ENCODE measurements at places on chromosomes 3 and 15. TPM values are rescaled to one million over a fixed set of nuclear protein-coding genes. Genes with fewer than 3 reads are reported as not detected.
A peak's percentile ranks its signal among the peaks of the same experiment; 100 is the strongest.

GRCh38 chr3:17775073-17775472 is 32.6 kb upstream of the TBC1D5 start:
- no peak for DNase-seq
- H3K4me1 ChIP-seq, result peaks cover 9% of the 10 kb centered on the region
- H3K36me3 ChIP-seq, result no peaks in the 10 kb centered on the region
- H3K27ac ChIP-seq, result no peak overlapping the region
- H3K27me3 ChIP-seq, result peaks cover 7% of the 10 kb centered on the region

DNA sequence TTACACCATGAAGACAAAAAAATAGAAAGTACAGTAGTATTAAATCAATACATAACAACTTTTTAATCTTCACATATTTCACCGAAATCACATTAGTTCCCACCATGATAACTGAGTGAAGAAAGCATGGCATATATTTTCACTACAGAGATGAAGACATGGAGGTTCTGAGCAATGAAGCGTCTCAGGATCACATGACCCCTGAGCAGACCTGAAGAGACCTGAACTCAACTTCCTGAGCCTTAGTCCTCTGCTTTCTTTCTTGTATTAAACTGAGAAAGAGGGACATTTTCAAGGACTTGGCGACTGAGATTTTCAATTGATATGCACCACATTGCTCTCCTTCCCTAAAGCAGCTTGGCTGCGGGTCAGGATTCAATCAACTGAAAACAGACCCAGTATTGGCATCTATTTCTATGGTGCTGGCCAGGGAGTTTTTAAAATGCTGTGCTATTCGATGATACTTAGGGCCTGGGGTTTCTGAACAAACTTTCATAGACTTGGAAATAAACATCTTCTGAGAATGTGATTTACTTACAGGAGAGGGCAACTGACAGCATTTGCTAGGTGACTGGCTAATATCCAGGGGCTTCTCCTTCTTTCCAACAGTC is 165.1 kb downstream of the LSAMP start:
- H3K27ac ChIP-seq, result no peak overlapping the region
- no peak for DNase-seq
- H3K36me3 ChIP-seq, result no peaks in the 10 kb centered on the region
- no peaks in the 10 kb centered on the region for H3K4me1 ChIP-seq
- no peak overlapping the region for H3K4me3 ChIP-seq

DNA sequence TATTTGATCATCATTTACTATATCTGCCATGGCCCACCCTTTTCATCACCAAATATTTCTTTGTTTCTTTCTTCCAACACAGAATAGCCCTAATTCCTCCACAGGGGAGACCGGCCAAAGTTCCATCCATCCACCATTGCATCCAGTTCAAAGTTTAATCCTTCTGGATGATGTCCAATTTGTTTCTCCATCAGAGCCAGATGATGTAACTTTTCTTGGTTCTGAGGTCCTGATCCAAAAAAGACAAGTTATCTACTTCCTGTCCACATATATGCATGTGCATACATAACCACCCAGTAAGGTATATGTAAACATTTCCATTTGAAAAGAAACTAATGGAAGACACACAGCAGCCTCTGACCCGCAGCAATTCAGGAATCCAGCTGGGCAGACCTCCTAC is 237.3 kb downstream of the SHOX2 start:
- no peak overlapping the region for H3K4me3 ChIP-seq
- H3K27ac ChIP-seq, result no peak overlapping the region
- DNase-seq, result no peak
- no peaks in the 10 kb centered on the region for H3K27me3 ChIP-seq

- no peak overlapping the region for H3K27ac ChIP-seq
- H3K36me3 ChIP-seq, result no peaks in the 10 kb centered on the region
- DNase-seq, result no peak
Observed at GRCh38 chr3:134340362-134340981, 33.8 kb downstream of the AMOTL2 start.

GRCh38 chr3:127204841-127205582 is 12.1 kb downstream of the PRR23E start:
- H3K27ac ChIP-seq, result no peak overlapping the region
- no peaks in the 10 kb centered on the region for H3K36me3 ChIP-seq
- no peaks in the 10 kb centered on the region for H3K27me3 ChIP-seq
- no peak overlapping the region for H3K4me3 ChIP-seq
- DNase-seq, result no peak

GRCh38 chr3:188446766-188447165 is 292.8 kb downstream of the LPP start:
- H3K36me3 ChIP-seq, result no peaks in the 10 kb centered on the region
- H3K4me3 ChIP-seq, result no peak overlapping the region
- H3K27ac ChIP-seq, result no peak overlapping the region
- peaks cover 6% of the 10 kb centered on the region for H3K4me1 ChIP-seq
- no peak for DNase-seq

GRCh38 chr3:171249245-171249644 is 211.0 kb downstream of the TNIK start:
- H3K4me1 ChIP-seq, result peaks cover 11% of the 10 kb centered on the region
- no peaks in the 10 kb centered on the region for H3K36me3 ChIP-seq
- H3K27me3 ChIP-seq, result no peaks in the 10 kb centered on the region
- no peak for DNase-seq
- H3K27ac ChIP-seq, result no peak overlapping the region
- H3K4me3 ChIP-seq, result no peak overlapping the region

GRCh38 chr3:183022936-183023516 is 42.7 kb upstream of the DCUN1D1 start:
- H3K4me3 ChIP-seq, result no peak overlapping the region
- DNase-seq, result no peak
- no peak overlapping the region for H3K27ac ChIP-seq
- H3K36me3 ChIP-seq, result peaks cover 6% of the 10 kb centered on the region

DNA sequence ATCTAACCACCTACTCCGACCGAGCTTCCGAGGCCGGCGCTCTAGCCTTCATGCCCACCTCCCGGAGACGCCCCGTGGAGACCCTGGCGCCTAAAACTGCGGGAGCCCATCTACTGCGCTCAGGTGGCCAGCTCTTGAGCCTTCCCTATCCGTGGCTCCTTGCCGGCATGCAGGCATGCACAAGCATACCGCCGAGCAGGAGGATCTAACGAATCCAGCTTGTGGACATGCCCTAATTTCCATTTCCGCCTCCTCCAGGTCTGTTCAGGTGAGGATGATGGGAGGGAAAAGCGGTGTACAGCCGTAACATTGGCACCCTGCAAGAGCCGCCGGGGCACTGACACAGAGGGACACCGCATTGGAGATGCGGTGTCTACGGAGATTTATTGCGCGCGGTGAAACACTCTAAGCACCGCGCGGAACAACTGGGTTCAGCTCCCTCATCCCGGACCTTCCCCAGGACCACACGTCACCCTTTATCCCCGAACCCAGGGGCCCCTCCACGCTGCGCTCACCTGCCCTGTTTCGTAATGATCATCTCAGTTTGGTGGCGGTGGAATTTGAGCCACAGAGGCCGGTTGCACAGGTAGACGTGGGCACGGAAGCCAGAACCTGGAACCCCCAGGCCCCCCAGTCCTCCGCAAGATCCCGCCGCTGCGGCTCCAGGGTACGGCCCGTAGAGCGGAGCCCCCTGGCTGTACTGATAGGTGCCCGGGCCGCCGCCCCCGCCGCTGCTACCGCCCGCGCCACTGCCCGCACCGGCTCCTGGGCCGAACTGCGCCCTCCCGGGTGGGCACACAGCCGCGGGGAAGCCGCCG is 1.0 kb downstream of the EOMES start:
- DNase-seq, result no peak
- H3K4me3 ChIP-seq, result peak overlapping the region; percentile 55
- no peaks in the 10 kb centered on the region for H3K36me3 ChIP-seq
- H3K4me1 ChIP-seq, result peaks cover 28% of the 10 kb centered on the region
- H3K27ac ChIP-seq, result no peak overlapping the region

GRCh38 chr3:151818361-151818760 is 4.4 kb downstream of the AADAC start:
- no peak for DNase-seq
- no peaks in the 10 kb centered on the region for H3K27me3 ChIP-seq
- no peak overlapping the region for H3K4me3 ChIP-seq
- no peaks in the 10 kb centered on the region for H3K36me3 ChIP-seq
- no peak overlapping the region for H3K27ac ChIP-seq

- H3K27ac ChIP-seq, result no peak overlapping the region
- H3K36me3 ChIP-seq, result peaks cover 19% of the 10 kb centered on the region
- peaks cover 26% of the 10 kb centered on the region for H3K4me1 ChIP-seq
- DNase-seq, result peak; percentile 30
- H3K4me3 ChIP-seq, result peak overlapping the region; percentile 59
Observed at GRCh38 chr3:9915254-9916141, 1.4 kb upstream of the IL17RC start.

GRCh38 chr15:56094171-56094570 is 100.8 kb upstream of the NEDD4 start:
- no peak overlapping the region for H3K27ac ChIP-seq
- peaks cover 26% of the 10 kb centered on the region for H3K36me3 ChIP-seq
- no peaks in the 10 kb centered on the region for H3K27me3 ChIP-seq
- H3K4me3 ChIP-seq, result no peak overlapping the region

DNA sequence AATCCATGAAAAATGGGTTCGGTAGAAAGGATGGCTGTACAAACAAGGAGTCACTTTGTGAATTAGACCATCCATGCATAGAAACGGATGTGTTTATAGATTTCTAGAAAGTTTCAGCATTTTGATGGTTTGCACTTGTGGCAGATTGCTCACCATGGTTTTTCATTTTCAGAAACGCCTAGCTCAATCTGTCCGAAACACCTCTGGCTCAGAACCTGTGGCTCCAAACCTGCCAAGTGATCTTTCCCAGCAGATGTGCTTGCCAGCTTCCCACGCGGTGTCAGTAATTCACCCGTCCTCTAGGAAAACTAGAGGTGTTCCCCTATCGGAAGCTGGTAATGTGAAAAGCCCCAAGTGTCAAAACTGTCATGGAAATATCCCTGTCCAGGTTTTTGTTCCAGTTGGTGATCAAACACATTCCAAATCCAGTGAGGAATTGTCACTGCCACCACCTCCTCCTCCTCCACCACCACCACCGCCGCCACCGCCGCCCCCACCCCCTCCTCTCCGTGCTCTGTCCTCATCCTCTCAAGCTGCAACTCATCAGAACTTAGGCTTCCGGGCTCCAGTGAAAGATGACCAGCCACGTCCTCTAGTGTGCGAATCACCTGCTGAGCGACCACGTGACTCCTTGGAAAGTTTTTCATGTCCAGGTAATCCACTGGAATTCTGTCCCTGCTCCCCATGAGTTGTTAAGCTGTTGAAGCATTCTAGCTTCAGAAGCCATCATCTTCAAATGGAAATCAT is 21.2 kb downstream of the WHAMM start:
- H3K4me1 ChIP-seq, result peaks cover 4% of the 10 kb centered on the region
- peaks cover 58% of the 10 kb centered on the region for H3K36me3 ChIP-seq
- no peak overlapping the region for H3K27ac ChIP-seq

Gene GATA2
- 0.57 TPM for total RNA-seq

Gene GOLGA8J
- 0.05 TPM for total RNA-seq

Gene TUSC7
- total RNA-seq, result not detected

Gene KBTBD13
- total RNA-seq, result under 0.01 TPM

Gene CPN2
- 0.05 TPM for total RNA-seq

Gene POPDC2
- 3.0 TPM for total RNA-seq
